ENCODE measurements at places on chromosomes 1 and 21. TPM values are rescaled to one million over a fixed set of nuclear protein-coding genes. Genes with fewer than 3 reads are reported as not detected.

DNA sequence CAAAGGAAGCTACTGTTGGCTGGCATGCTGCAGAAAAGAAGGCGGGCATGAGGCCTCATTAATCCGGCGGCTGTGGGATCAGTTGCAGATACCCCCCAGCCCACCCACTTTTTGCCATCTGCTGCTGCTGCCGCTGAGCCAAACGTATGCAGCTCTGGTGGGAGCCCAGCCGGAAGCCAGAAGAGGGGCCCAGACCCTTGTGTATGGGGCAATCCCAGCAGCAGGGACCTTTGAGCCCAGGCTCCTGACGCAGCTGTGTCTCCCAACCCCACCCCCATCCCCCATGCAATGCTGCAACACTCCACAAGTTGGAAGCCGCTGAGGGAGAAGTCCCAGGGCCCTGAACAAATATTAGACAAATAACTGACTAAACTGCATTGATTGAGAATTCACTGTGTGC lies 106.0 kb downstream of the ELAVL4 start:
- DNase-seq = no peak

- no peak for DNase-seq
These were observed 5.3 kb downstream of the GPR37L1 start for GRCh38 chr1:202127836-202128622.

DNA sequence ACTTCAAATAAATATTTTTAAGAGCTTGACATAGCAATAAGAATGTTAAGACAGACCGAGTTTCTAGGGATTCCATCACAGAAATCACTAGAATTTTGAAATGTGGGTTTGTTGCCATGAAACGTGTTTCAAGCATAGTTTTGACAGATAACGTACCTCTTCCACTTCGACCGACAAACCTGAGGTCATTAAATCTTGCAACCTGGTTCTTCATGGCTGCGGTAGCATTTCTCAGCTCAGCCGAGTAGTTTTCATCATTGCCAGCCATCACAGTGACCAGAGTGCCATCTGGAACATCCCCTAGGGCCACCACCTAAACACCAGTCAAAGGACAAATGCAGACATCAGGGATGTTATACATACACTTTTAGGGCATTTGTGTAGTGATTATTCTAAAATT lies 168.7 kb downstream of the RUNX1 start:
- peak; percentile 5 for DNase-seq

DNA sequence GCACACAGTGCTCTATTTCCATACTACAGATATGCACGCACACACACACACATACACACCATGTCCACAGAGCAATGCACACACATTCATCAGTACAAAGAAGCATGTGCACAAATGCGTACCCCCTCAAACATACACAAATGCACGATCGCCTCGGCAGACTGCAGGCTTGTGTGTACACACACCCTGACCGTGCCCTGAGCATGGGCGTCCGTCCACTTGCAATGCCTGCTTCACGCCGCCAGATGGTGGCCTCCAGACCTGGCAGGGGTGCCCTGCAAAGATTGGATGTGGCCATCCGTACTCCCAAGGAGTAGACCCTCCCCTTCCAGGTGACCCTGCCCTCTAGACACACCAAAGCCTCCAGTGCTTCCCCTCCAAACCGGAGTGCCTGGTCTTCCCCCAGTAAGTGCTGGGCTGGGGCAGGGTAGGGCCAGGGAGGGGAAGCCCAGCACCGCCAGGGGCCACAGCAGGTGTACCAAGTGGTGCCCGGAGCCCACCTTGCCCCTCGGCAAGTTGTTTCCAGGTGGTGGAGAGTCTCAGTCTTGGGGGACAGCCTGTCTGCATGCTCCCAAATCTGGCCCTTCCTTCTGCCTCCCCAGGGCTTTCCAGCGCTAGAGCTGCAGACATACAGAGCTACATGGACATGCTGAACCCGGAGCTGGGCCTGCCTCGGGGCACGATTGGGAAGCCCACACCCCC lies 20.6 kb downstream of the ESPN start:
- DNase-seq = peak; percentile 50

GRCh38 chr1:27403065-27403726 lies 10.8 kb downstream of the GPR3 start:
- peak; percentile 46 for DNase-seq

Gene NMNAT2
- not detected for total RNA-seq

Gene CFAP74
- total RNA-seq = not detected

Gene LCE1A
- not detected for total RNA-seq
